Activated CD4-positive, CD25-positive, alpha-beta regulatory T cell (primary cell): ENCODE measurements at places on chromosomes 2 and 18.

DNA sequence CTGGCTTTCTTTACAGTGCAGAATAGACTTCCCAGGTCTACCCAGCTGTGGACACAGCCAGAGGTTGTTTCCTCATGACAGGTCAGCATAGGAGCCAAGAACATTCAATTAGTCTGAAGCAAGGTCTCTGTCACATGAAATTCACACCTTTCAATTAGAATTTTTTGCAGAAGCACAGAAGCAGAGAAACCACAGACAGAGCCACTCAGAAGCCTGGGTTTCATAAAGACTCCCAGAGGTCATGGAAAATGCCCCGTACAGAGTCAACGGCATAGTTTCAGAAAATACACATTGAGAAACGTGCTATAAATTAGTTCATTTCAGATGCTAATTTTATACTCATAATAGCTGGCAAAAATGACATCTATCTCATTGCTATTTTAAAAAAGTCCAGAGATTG lies 87.0 kb upstream of the TMEM200C start:
- no peak for DNase-seq

DNA sequence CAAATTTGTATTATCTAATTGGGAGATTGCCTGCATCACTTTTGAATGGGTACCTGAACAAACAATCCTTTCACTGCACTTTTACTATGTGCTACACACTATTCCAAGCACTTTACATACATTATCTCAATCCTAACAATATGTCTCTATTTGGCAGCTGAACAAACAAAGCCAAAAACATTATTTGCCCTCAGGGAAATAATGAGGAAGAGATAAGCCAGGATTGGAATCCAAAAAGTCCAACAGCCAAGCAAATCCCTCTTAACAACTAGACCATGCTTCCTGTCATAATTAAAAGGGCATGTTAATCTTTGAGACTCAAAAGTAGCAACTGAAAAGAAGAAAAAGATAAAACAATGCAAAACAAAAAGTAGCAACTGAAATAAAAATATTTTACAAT lies 32.1 kb downstream of the RPRD1A start:
- no peak for DNase-seq

DNA sequence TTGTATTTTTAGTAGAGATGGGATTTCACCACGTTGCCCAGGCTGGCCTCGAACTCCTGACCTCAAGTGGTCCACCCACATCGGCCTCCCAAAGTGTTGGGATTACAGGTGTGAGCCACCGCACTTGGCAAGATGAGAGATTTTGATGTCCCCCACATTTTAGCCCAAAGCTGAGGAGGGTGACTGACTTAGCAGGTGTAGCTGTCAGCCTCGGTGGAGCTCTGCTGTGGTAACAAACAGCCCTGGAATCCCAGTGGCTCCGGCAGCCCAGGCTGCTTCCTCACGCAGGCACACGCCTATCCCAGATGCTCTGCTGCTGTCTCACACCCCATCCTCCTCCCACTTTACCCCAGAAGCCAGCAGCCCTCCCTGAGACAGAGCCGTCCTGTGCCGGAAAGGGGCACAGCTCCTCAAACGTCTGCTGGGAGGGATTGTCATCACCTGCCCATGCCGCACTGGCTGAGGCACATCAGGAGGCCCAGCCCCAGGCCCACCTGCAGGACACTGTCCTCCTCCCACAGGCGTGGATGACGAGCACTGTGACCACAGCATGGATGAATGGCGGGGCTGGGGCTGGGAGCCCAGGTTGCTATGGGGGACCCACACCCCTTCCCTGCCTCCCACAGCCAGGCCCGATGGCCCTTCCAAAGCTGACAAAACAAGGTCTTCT lies 10.6 kb upstream of the BOK start:
- no peak for DNase-seq

DNA sequence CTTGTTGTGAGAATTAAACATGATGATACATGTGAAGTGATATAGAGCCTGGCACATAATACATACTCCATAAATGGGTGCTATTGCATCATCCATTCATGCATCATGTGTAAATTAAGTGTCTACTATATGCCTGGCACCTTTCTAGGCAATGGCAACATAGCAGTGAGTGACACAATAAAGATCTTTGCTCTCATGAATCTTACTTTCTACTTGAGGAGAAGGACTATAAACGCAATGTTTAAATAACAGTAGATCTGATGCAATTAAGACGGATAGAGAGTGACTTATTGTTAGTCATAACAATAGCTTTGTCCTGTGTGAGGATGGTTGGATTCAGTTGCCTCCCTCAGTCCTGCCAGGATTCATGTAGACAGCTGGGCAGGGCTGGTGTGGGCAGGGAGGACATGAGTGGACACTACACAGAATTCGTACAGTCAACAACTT lies 88.4 kb upstream of the NPAS2 start:
- no peak for DNase-seq

- peak; percentile 94 for DNase-seq
Observed at GRCh38 chr18:74291771-74292540, at the start of gene CYB5A. Gene CYB5A, minus strand, starts transcription at chr18:74291963. Its CDS starts 88 bp downstream, at chr18:74291875.

GRCh38 chr2:80111185-80111584 lies 193.4 kb downstream of the LRRTM1 start:
- no peak for DNase-seq

DNA sequence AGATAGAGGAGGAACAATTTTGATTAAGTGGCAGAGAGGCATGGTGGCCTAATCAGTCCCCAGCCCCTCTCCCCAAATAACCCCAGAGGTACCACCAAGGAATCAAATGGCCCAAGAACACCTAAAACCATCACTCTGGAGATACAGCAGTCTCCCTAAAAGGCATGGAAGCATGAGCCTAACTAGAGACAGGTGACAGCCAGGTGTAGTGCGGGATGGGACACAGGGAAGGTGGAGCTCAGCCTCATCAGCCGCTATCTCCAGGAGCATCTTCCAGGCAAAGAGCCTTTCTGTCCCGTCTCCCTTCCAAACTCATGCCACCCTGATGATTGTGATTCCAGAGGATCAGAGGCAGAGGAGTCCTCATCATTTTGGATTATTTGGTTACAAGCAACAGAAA lies 144.7 kb downstream of the COPS8 start:
- DNase-seq, result no peak

- no peak for DNase-seq
Observed at GRCh38 chr2:204871231-204871953, 326.1 kb downstream of the PARD3B start.

DNA sequence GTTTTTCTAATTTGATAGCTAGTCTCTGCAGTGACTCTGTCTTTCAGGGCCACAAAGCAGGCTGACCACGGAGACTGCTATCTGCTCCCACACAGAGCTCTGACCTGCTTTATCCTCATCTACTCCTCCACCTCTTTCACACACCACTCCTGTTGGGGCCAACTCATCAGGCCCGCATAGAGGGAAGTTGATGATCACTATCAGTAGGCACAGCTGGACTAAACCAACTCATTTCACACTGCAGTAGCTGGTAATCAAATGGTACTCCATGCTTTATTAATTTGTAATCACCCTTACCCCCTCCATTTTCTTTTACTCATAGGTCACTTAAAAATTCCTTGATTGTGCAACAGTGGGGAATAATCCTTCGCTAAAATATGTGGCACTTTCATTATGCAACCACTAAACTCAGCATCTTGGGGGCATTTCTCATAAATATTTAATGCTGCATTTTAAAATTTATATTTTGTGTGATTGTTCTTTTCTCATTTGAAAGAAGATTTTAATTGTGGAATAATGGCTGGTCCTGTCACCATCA lies 249.8 kb upstream of the GCFC2 start:
- DNase-seq, result no peak

GRCh38 chr2:56291711-56292110 lies 107.9 kb downstream of the CCDC85A start:
- no peak for DNase-seq

DNA sequence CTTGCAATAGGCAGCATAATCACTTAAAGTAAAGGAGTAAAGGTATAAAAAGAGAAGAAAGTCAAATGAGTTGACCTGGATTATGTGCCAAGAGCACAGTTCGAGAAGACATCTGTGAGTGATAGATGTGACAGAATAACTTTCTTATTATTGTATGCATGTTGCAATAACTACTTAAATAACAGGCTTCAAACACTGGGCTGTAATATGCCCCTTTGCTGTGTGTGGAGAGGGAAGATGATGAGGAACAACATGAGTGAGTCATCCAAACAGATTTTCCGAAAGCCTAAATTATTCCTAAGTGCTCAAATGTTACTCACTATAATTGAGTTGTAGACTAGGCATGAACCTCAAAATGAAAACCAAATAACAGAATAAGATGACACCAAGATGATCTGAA lies 328.1 kb downstream of the EXOC6B start:
- no peak for DNase-seq

DNA sequence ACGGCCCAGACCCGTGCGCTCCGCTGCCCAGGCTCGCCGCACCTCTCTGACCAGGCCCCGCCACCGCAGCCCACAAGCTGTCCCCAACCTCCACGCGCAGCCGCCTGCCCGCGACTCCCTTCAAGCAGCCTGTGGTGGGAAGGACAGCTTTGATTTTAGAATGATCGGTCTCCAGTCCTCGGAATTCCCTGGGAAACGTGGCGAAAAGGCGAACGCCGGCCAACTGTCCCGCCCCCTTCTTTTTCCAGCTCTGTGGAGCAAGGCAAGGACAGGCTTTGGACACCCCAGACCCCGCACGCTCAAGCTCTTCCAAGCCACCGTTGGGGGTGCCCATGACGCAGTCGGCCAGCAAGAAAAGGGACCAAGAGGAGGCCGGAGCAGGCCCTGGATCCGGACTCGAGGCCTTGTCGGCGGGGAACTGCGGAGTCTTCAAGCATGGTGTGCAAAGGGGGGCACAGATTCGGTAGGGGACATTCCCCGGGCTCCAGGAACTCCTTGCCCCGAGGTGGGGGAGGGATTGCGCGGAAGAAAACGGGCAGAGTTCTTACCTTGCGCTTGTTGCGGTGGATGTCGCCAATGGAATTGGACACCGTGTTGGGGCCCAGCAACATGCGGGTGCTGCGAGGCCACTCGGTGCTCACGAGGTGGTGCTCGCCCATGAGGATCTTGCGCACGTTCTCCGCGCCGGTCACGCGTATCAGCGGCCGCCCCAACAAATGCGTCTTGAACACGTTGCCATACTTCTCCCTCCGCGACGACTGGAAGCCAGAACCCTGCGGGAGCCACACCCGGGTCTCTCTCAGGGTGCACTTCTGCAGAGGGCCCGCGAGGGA lies 4.0 kb downstream of the CYP26B1 start:
- no peak for DNase-seq

GRCh38 chr2:106816974-106817373 lies 69.0 kb downstream of the ST6GAL2 start:
- DNase-seq, result no peak

- no peak for DNase-seq
Observed at GRCh38 chr18:25392192-25392591, 40.2 kb upstream of the ZNF521 start.

DNA sequence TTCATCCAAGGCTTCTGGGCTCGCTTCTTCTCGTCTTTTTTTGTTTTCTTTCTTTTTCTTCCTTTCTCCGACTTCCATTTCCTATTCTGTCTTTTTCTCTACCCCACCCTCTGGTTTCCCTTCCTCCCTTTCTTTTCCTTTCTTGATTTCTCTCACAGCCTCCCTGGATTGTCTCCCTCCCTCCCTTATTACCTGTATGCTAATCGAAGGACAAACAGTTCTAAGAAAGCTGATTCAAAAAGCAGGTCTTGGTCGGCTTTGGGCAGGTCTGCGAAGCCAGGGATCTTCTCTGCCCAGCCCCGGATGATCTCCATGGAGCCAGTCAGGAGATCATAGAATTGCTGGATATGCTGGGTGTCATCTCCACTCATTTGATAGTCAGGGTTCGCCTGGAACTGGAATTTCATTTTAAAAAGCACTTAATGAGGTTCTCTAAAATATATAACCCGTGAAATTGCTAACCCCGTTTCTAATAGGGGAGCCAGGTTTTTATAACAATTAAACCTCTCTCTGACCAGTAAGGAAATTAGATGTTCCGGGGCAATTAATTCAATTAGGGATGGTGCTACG lies 5.9 kb downstream of the NR4A2 start:
- no peak for DNase-seq

- DNase-seq, result no peak
Observed at GRCh38 chr2:70946832-70947442, 11.2 kb downstream of the ATP6V1B1 start.

DNA sequence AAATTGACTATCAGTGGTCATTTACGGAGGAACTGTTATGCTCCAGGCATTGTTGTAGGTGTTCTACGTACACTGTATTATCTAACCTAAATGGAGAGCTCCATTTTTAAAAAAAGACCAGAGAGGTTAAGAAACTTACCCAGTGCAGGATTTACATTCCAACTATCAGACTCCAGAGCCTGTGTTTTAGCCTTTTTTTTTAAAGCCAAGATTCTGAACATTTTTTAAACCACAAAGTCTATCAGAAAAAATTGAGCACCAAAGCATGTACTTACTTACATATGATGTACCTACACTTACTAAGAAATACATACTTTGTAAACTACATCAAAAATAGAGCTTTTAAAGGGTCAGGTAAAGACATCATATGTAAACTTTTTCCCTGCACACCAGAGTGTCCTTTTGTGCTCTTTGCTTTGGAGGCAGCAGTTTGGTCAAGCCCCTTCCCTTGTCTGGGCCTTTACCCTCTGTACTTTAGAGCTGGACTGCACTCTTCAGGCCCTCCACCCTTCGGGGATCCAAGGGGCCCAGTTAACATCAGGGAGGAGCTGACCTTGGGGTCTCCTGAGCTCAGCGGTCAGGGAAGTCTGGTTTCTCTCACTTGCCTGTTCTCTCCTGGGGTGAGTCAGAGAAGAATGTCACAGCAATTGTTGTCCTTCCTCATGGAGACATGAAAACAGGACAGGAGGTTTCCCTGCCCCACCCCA lies 58.4 kb downstream of the ITGB1BP1 start:
- no peak for DNase-seq

- no peak for DNase-seq
Observed at GRCh38 chr2:65922030-65922429, 489.6 kb upstream of the SPRED2 start.

DNA sequence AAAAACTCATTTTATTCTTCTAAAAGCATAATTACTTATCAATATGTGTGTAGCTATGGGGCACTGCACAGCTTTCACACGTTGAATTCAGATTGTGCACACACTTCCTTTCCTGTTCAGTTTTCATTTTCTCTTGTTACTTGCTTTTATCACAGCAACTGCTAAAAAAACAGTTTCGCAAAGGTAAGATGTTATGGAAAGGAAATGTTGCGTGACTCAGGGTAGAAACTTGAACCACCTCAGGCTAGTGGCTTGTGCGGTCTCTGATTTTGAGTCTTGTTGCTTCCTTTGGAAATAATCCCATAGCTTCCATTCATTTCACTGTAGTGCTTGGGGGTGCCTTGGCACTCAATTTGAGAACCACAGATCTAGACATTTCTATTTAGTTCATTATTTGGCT lies 171.9 kb downstream of the FMNL2 start:
- no peak for DNase-seq

- no peak for DNase-seq
Observed at GRCh38 chr2:25566094-25566493, 107.3 kb downstream of the DTNB start.

GRCh38 chr18:70688286-70688685 lies 399.4 kb downstream of the SOCS6 start:
- DNase-seq, result no peak
